ENCODE measurements at places on chromosomes 6 and 20.

DNA sequence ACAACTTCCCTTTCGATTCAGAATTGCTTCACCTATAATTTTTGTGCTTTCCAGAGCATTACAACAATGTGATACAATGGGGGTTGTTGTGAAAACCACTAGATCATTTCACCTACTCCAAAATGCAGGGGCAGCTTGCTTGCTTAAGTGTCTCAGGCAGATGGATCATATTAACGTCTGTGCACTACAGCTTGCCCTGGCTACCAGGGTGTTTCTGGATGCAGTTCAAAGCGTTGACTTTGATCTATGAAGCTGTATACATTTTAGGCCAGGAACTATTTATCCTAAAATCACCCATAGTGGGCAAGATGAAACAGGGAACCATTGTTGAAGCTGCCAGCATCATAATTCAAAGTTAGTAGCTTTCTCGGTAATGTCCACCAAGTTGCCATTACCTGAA, 339.5 kb upstream of the HSF2 start:
- DNase-seq: no peak

- peak; percentile 61 for DNase-seq
Observed at GRCh38 chr6:159450815-159451465, 242.1 kb downstream of the SOD2 start.

DNA sequence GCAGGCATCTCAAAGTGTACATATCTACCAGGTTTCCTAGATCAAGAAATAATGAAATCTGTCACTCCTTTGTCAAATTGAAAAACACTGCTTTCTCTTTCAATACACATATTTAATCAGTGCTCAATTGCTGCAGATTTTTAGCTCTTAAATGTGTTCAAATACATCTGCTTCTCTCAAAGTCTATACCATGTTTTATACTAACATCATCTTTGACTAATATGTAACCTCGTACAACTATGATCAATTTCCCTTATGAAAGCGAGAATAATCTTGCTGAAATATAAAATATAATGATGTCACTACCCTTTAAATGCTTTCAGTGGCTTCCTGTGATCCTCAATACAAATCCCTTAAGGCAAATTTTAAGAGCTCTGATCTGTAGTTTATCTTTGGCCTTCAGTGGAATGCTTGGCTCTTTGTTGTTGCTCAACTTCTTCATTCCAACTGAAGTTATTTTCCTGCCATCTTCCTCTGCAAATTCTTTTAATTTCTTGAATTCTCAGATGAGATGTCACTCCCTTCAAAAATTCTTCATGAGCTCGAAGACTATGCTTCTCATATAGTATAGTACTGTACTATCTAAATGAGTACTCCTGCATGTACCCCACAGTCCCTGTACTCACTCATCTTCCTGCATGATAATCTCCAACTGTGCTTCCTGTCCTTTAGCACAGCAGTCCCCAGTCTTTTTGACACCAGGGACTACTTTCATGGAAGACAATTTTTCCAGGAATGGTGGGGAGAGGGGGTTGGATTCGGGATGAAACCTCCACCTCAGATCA, 545.1 kb upstream of the GJE1 start:
- DNase-seq: peak; percentile 84

GRCh38 chr20:376750-377149, 3.8 kb upstream of the TRIB3 start:
- DNase-seq: no peak

DNA sequence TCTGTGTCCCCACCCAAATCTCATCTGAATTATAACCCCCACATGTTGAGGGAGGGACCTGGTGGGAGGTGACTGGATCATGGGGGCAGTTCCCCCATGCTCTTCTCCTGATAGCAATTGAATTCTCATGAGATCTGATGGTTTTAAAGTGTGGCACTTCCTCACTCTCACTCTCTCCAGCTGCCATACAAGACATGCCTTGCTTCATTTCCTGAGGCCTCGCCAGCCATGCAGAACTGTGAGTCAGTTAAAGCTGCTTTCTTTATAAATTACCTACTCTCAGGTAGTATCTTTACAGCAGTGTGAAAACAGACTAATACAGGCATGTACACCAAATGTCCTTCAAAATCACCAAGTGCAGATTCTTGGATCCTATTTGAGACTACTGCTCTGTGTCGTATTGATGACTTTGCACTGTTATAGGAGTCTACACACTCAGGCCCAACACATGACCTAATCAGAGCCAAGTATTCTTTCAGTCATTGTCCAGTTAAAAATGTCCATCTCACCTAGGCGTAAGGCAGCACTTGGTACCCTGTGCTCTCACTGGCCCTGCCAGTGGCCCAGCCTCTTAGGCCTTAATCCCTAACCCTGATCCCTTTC, 52.8 kb upstream of the UST start:
- DNase-seq: no peak

DNA sequence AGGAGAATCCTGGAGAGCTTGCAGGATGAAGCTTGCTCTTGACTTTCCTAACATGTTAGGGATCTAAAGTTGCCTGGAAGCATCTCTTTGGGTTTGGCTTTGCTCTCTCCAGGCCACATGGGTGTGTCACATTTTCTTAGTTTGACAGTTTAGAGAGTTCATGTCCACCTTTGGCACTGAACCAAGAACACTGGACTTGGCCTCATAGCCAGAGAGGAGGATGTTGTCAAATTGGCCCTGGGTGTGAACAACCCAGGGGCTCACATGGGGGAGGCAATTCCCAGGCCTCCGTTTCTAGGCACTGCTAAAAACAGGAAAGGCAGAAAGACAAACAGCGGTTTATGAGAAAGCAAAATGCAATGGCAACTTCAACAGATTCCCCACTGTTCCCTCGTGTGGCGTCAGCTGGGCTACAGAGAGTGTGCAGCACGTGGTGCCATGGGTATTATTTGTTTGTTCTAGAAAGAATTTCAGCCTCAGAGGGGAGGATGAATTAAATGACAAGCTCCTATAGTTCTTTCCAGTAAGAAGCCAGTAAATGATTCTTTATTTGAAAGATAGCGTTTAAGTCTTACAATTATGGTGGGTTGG, 93.9 kb downstream of the CLIC5 start:
- no peak for DNase-seq

GRCh38 chr20:6707321-6707831, 60.1 kb upstream of the BMP2 start:
- DNase-seq: no peak

- DNase-seq: no peak
Observed at GRCh38 chr6:4522453-4522852, 253.8 kb upstream of the CDYL start.

- peak; percentile 75 for DNase-seq
Observed at GRCh38 chr20:61560361-61560853, 308.3 kb downstream of the CDH4 start.

DNA sequence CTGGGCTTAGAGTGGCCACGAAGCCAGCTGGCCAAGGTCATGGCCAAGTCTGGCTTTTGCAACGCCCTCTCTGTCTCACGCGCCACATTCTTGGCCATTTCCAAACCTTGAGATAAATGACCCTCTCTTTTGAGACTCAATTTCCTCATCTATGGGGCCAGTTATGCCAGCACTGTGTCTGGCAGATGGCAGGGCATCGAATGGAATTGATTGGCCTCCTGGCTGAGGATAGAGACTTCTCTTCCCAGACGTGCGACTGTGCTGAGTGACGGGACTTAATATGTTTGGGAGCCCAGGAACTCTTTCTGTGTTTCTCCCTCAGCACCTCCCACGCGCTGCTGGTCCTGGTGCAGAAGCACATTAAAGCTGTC, 7.6 kb downstream of the BPIFB2 start:
- no peak for DNase-seq

DNA sequence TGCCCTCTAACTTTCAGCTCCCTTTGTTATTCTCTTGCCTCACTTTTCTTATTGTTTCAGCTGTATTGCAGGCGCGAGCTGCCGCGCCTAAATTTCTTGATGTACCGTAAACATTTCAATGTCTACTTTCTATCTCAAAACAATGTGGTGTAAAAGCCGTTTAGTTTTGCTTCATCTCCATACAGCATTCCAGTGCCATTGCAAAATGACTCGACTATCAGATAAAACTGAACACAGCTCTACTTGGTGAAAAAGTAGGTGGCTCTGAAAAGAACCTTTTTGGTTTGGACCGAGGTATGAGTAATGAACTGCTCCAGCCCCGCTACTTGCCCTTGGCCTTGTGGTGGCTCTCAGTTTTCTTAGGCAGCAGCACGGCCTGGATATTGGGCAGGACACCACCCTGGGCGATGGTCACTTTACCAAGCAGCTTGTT, 74.6 kb downstream of the OR2B2 start:
- no peak for DNase-seq

- no peak for DNase-seq
Observed at GRCh38 chr6:147005499-147005898, 198.7 kb upstream of the STXBP5 start.

GRCh38 chr6:167832497-167833395, 6.0 kb downstream of the AFDN start:
- DNase-seq: no peak

DNA sequence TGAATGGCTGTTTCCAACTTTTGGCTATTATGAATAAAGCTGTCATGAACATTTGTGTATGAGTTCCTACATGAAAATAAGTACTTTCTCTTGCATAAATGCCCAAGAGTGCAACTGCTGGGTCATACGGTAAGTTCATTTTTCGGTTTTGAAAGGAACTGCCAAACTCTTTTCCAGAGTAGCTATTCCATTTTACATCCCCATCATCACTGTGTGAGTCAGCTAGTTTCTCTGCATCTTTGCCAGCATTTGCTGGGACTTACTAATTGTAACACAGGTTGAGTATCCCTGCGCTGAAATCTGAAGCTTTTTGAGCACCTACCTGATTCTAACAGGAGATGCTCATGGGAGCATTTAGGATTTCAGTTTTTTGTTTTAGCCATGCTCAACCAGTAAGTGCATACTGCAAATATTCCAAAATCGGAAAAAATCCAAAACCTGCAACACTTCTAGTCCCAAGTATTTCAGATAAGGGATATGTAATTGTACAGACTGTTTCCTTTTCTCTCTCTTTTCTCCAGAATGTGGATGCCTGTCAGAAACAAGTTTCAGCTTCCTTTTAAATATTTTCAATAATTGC, 118.4 kb downstream of the DTNBP1 start:
- peak; percentile 35 for DNase-seq

DNA sequence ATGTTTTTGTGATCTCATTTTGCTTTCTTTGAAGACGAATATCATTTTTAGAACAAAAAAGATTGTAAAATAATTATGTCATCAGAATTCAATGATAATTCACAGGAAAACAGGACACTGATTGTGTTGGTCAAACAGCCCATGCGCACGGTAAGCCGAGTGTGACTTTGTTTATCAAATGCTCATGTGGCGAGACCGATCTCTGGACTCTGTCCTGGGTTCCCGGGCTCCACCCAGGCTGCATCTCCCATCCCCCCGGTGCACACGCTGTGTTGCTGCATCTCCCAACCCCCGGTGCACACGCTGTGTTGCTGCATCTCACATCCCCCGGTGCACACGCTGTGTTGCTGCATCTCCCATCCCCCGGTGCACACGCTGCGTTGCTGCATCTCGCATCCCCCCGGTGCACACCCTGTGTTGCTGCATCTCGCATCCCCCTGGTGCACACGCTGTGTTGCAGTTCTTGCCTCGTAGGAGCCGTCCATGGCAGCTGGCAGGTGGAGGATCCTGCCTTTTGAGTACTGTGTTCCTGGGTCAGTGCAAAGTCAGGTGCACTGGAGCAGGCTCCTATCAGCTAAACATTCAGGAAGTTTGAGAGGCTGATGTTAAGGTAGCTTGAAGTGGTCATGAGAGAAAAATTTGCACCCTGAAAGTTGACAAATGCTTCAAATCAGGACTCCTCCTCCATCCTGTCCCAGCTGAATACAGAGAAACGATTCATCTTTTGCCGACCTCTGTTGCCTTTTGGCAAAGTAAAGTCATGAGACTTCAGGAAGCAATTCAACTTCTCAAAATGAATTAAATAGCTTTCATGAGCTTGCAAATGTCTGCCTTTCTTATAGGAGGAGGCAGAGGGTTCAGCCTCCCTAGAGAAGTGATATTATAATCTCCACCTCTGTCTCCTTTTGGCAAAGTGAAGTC, 77.1 kb upstream of the FRMD1 start:
- no peak for DNase-seq

GRCh38 chr6:24721461-24722215, 2.7 kb upstream of the C6orf62 start:
- DNase-seq: no peak

DNA sequence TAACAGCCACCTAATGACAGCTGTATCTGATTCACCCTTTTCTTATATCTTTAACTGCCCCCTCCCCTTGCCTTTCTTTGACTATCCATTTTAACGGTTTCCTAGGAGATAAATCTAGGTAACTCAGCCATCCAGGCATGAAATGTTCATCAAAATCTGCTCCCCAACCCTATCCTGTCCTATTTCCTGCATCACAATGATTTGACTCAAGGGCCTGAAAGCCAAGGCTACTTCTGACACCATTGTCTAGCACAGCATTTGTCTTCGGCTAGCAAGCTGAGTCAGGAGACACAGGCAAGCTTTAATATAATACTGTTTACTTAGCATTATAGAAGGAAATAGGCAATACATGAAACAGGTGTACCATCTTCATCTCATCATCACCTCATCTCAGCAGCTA, 31.6 kb upstream of the MANEA start:
- DNase-seq: no peak

GRCh38 chr20:44609006-44609515, 26.7 kb downstream of the PKIG start:
- no peak for DNase-seq

DNA sequence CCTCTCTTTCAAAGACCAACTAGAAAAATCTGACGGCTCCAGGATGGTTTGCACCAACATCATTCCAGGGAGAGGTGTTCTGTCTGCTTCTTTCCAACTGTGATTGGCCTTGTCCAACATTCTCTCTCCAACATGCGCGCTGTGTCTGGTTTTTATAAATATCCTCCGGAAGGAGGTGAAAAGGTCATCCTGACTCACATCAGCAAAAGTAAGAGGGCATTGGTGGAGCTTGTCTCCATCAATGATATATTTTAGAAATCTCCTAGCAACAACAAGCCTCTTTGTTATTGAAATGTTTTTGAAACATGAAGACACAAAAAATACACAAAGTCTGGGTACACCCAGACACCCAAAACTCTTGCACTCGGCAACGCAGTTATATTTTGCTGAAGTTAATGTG, 475.3 kb upstream of the JARID2 start:
- peak; percentile 65 for DNase-seq

DNA sequence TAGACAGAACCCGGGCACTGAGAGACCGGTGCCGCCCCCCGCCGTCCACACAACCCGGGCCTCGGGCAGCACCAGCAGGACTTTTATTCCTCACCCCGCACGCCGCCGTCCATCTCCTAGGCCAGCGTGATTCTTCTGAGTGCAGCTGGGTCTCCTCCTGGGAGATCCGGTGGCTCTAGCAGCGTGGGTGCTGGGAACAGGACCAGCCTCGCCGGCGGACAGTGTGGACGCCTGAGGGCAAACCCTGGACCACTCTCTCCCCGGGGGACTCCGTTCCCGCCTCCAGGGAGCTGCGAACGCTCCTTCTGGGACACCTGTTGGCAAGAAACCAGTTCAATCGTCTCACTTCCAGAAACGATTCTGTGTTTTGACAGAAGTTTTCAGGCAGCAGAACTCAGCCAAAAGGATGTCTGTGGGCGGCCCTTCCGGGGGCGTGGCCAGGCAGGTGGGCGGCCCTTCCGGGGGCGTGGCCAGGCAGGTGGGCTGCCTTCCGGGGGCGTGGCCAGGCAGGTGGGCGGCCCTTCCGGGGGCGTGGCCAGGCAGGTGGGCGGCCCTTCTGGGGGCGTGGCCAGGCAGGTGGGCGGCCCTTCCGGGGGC, 130.7 kb downstream of the DLL1 start:
- no peak for DNase-seq

- no peak for DNase-seq
Observed at GRCh38 chr20:34794006-34794585, 31.4 kb downstream of the NCOA6 start.

- DNase-seq: peak; percentile 59
Observed at GRCh38 chr20:62088258-62089127, 22.8 kb upstream of the TAF4 start.

- DNase-seq: no peak
Observed at GRCh38 chr6:39104528-39104927, 10.5 kb downstream of the SAYSD1 start.
